ENCODE measurements at places on chromosomes 5 and 9.

GRCh38 chr5:120790339-120790738 is 326.2 kb downstream of the PRR16 start:
- no peak for DNase-seq

GRCh38 chr5:122126756-122127321 is 2.5 kb upstream of the ZNF474 start:
- DNase-seq, result no peak

DNA sequence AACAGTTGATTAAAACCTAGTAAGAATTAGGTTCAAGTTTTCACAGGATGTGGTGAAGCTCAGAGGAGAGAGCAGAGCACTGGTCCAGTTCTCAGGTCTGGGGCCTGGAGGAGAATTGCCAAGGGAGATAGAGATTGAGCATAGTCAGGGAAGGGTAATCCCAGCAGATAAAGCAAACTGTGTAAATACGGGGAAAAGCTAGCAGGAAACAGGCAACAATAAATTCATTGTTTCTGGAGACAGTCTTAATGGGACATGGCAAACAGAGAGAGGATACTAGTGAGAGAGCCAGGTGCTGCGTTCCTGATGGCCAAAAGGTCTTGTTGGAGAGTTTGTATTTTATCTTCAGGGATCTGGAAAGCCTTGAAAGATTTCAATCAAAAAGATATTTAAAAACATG is 333.0 kb downstream of the PDE4D start:
- no peak for DNase-seq

GRCh38 chr9:2631263-2631662 is 9.7 kb downstream of the VLDLR start:
- DNase-seq, result no peak

DNA sequence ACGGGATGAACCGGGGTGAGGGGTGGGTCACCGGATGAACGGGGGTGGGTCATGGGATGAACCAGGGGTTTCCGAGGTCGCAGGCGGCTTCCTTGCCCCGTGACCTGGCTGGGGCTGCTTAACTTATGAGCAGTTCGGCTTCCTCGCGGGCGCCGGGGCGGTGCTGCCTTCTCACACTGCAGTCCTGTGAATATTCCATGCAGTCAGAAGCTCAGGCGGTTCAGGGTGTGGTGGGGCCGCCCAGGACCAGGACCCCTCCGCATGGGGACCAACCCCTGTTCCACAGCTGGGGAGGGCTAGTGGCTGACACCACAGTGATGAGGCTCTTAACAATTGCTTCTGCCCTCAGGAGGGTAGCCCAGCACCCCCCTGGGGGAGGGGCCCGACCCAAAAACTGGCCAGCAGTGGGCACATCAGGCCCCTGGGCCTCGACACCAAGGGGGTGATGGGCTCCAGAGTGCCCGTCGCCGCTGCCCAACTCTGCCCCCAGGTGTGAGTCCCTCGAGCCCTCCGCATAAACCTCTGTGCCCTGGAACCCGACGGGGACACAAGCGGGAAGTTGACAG is 30.9 kb upstream of the SLC9A3 start:
- no peak for DNase-seq

- DNase-seq, result no peak
These were observed 643.0 kb upstream of the RGMB start for GRCh38 chr5:98130261-98131035.

DNA sequence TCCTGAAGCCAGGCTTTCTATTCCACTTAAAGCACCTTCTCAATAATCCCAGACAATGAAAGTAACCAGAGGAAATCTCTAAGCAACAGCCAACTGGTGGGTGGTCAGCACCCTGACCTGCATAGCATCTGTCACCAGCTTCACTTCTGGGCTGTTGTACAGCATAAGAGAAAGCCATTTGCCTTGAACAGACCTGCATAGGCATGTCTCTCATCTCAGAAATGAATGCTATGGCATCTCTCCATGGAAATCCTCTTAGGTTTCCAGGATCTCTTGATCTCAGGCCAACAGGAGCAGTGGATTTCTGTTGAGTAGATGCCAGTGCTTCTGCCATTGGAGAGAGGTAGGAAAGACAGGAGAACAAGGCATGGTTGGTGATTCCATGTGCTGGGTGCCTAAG is 213.6 kb downstream of the GRIA1 start:
- DNase-seq, result no peak

- DNase-seq, result no peak
These were observed 710 bp downstream of the WNK2 start for GRCh38 chr9:93184432-93185265.

DNA sequence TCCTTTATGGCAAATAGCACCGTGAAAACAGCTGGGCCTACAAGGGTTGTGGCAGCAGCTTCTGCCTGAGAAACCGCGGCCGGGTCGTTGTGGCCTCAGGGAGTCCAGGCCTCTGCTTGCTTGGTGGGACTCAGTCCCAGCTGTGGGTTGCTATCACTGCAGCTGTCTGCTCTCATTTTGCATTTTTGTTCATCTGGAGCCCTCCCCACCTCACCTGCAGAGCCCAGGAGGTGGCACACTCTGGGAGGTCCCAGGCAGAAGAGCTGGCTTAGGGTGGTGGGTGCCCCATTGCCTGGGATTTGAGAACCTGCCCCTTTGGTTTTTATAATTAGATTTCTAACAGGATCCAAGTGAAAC is 138.4 kb downstream of the GADD45G start:
- DNase-seq, result no peak

DNA sequence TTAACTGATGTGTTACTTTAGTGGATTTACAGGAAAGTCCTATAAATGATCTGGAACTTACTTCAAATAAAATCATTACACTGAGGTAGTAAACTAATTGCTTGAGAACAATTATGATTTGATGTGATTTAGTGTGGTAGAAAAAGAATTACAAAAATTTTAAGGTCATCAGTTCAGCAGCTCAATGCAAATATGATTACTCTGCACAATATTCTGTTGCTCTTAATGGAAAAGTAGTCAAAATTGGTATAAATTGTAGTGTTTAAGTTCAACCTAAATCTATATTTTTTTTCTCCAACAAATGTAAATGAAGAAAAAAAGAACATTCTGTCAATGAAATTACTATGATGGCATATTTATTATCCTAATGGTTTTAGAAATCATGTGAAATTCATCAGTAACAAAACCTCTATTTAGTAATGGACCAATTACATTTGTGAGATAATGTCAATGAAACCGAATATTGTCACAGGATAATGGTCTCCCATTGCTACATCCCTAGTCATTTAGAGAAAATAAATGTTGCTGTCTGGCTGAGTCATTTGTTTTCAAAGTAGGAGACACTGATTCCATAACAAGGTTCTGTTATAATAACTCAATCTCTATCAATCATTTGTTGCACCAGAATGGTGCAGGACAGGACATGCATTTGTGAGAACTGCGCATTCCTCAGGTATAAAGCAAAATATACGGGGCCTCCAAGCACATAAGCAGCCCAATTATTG is 177.1 kb downstream of the NFIB start:
- DNase-seq, result no peak

GRCh38 chr9:138003485-138004190 is 126.1 kb downstream of the CACNA1B start:
- no peak for DNase-seq

DNA sequence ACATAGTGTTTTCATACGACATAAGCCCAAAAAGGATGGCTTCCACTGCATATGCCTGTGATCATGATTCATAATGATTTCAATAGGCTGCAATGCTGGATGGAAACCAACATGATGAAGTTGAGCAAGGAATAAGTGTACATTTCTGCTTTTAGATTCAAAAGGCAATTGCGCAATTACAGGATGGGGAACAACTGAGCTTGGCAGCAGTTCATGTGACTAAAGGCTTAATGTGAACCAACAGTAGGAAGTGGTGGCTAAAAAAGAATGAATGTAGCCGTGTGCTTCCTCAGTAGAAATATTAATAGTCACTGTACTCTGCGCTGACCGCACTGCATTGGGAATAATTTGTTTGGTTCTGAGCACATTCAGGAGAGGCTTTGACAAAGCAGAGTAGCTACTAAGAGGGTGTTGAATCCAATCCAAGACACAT is 51.2 kb downstream of the SLC1A3 start:
- no peak for DNase-seq

GRCh38 chr5:10124287-10124686 is 125.4 kb downstream of the ATPSCKMT start:
- no peak for DNase-seq

- DNase-seq, result no peak
These were observed 1.8 kb downstream of the OLFML2A start for GRCh38 chr9:124778575-124779367.

DNA sequence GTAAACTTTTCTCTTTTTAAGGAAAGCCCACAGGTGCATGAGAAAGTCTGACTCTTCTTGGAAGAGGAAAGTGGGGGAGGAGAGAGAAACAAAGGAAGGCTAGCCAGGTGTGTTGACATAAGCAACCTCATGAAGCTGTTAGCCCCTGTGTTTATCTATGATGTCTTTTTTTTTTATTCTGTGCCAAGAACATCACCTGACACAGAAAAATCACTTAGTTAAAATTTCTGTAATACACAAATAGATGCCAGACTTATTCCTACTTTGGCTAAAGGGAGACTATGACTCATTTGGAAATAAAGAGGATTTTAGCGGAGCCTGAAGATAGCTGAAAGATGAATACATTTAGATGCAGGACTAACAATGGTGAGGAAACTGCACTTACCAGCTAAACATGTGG is 58.3 kb downstream of the BAAT start:
- no peak for DNase-seq

DNA sequence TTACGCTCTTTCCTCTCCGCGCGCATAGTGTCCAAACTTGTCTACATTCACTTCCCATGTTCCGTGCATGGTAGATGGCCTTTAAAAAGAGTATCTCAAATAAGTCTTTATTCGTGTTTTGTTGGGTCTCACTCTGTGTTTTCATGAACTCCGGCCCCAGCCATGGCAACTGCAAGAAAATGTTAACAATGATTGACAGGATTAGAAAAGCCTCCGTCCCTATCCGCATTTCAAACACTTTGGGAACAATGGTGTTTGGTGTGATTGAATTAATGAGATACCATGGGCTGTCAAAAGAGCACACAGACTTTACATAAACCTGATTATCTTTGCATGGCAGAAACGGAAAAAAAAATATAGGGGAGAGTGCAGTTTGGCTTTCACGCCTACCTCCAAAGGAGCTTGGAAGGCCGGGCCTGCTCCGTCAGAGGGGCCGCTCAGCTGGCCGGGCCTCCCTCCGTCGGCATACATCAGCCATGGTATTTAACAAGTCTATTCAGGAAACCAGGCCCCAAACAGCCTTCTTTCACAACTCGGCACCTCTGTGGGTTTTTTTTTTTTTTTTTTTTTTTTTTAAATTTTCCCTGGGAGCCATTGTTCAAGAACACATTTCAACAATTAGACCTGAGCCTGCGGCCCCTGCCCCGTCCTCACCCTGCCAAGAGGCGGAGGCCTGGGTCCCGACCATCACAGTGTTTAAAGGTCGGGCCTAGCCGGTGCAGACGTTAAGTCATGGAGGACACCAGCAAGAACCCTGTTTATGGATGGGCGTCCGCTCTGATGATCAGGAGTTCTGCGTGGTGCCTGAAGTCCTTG is 323.8 kb upstream of the IRX4 start:
- no peak for DNase-seq

GRCh38 chr9:90821697-90822096 is 20.1 kb downstream of the SYK start:
- DNase-seq, result no peak

GRCh38 chr9:94950579-94951323 is 224.3 kb downstream of the AOPEP start:
- no peak for DNase-seq

DNA sequence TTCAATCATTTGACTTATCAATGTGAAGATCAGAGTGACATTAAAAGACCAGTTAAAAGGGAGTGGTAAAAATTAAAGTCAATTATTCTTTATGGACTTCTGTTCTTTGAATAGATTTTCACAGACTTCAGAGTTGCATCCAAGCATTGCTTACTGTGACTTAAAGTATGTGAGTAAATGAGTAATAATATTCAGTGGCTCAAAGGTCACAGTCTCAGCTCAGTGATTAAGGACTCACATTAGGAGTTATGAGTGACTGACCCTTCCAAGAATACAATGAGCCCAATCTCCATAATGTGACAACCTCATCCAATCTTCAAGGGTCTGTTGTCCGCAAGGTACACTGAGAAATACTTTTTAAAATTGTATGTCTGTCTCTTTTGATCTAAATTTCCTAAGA is 811.2 kb downstream of the BRINP1 start:
- DNase-seq, result no peak

GRCh38 chr9:129759319-129759718 is 6.5 kb upstream of the PTGES start:
- DNase-seq, result no peak

GRCh38 chr5:176994460-176995121 is 12.0 kb downstream of the UIMC1 start:
- DNase-seq, result no peak

GRCh38 chr5:72847439-72847838 is 31.0 kb downstream of the TNPO1 start:
- DNase-seq, result no peak

DNA sequence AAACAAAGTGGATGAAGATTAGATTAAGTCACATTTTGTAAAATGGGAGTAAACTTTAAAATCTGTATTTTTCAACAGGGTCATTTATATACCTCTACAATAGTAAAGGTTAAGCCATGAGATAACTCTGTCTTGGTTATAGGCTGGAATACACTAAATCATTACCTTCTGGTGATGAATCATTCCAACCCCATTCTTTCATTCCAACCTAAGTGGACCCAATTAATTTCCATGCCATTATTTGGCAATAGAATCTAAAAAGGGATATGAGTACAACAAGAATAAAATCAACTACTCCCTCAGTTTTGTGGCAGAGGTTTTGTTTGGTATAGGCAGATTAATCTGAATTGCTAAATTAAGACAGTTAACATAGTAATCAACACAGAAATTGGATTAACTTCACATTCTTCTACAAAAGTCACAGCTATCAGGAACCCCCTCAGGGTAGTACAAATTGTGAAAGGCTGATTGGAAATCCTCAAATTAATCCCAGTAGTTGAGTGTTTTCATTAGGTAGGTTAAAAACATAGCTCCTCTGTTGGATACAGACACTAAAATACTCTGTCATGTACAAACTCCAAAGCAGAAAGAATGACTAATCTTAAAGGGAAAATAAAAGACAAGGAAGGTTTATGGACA is 54.2 kb downstream of the ELAVL2 start:
- no peak for DNase-seq

- no peak for DNase-seq
These were observed 90.6 kb downstream of the LIFR start for GRCh38 chr5:38465702-38466423.

GRCh38 chr9:134773842-134774241 is 106.8 kb upstream of the FCN2 start:
- DNase-seq, result no peak

DNA sequence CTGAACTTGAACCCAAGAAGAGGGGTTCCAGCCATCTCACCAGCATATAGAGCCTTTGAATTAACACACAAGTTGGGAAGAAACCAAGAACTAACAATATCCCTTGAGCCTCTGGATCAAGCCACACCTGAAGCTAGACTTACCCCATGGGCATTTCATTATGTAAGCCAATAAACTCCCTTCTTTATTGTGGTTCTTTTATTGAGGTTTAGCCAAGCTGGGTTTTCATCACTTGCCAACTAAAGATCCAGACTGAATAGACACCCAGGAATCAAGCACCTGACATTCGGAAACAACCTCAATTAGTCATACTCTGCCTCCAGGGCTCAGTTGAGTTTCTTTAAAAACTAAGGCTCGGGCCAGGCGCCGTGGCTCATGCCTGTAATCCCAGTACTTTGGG is 226.7 kb downstream of the AGTPBP1 start:
- no peak for DNase-seq
